ENCODE measurements at places on chromosomes 3 and 15. TPM values are rescaled to one million over a fixed set of nuclear protein-coding genes. Genes with fewer than 3 reads are reported as not detected.

GMNC gene
- total RNA-seq: not detected

GOLGA8O gene
- under 0.01 TPM for total RNA-seq

STRC gene
- not detected for total RNA-seq

SCN11A gene
- 0.12 TPM for total RNA-seq

SLC24A5 gene
- not detected for total RNA-seq

ZNF501 gene
- 3.7 TPM for total RNA-seq

TTLL13 gene
- total RNA-seq: 0.23 TPM

TMEM266 gene
- not detected for total RNA-seq

KNG1 gene
- not detected for total RNA-seq

CHST13 gene
- total RNA-seq: not detected

ITPKA gene
- 2.8 TPM for total RNA-seq

REC114 gene
- not detected for total RNA-seq

TMEM40 gene
- total RNA-seq: not detected

ZIC1 gene
- not detected for total RNA-seq

CDHR4 gene
- total RNA-seq: not detected

CX3CR1 gene
- not detected for total RNA-seq

NLGN1 gene
- total RNA-seq: 6.5 TPM

ABI3BP gene
- total RNA-seq: 6.8 TPM

FMN1 gene
- 0.23 TPM for total RNA-seq

CPN2 gene
- total RNA-seq: not detected

CHST2 gene
- 62.1 TPM for total RNA-seq

MAP3K13 gene
- 10.4 TPM for total RNA-seq

LRRN1 gene
- 2.8 TPM for total RNA-seq

VWA5B2 gene
- not detected for total RNA-seq

APOD gene
- total RNA-seq: 33.1 TPM

SPINK8 gene
- total RNA-seq: not detected

FRMD5 gene
- total RNA-seq: 0.23 TPM

ALPK3 gene
- total RNA-seq: 0.12 TPM

All from pericardium fibroblast (primary cell).